ENCODE measurements at places on chromosomes 6 and 20.

DNA sequence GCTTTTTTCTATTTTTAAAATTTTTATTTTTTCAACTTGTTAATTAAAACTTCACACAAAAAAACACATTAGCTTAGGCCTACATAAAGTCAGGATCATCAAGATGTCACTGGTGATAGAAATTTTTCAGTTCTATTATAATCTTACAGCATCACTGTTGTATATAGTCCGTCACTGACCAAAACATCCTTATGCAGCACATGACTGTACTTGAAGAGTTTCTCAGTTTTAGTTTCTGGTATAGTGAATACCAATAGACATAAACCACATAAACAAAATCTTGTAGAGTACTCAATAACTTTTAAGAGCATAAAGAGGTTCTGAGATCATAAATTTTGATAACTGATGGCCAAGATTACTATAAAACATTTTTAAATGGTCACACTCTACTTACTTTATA is 71.8 kb downstream of the ASCC3 start:
- no peak for DNase-seq

DNA sequence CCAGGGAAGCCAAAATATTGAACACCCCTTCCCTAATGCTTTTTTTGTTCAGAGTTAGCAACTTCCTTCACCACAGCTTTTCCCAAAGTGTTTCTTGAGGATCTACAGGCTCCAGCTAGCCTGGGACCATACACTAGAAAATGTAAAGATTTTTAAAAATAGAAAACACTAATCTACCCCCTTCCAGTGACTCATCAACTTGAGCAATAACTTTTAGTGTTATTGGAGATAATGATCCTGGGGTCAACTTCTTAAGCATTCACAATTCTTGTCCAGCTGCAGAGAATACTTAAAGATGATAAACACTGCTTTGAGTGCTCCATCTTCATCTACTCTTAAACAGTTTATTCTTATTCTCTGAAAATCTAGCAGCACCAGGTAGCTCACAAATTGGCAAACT is 131.6 kb downstream of the COL9A1 start:
- DNase-seq: no peak

DNA sequence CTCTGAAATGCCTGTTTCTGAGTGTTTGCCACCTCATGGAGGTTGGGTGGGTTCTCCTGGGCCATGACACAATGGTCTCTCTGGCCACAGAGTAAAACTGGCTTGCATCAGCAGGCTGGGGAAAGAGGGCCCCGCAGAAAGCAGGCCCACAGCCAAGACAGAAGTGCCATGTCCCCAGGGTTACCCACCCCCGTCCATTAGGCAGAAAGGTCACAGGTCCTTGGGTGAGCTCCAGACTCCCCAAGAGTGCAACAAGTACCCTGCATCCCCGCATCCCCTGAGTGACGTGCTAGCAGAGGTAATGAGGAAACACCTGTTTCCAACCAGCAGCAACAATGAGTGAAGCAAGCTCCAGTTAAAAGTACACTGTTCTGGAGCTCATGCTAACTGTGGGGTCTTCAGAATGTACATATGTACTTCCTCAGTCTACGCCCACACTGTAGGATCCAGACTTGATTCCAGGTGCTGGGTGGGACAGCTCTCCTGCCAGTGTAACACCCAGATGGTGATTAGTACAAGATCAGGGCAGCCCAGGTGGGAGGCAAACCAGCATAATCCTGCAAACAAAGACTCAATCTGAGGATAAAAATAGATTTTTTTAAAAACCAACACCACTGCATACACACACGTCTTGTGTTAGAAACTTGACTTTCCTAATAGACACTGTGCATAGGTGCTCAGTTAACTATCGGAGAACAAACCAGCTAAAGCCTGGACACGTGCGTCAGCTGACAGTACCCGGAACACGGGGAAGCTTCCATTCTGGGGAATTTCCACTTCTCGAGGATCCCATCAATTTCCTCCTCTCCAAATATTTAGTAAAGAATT is 31.5 kb downstream of the RRBP1 start:
- no peak for DNase-seq

DNA sequence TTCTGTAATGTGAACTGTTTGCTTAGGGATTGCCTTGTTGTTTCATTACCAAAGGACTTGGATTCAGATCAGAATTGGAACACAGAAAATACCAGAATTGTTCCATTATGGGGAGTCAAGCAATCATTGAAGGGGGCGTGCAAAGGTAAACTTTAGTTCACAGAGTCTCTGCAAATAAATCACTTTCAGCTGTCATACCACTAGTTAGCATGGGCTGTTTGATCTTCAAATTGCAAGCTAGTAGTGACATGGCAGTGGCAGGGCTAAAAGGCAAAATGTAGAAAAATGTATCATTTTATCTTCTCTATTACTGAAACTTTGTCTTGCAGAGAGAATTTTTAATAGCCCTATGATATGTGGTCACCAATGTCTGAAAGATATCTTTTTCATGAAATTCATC is 483.2 kb upstream of the NRSN1 start:
- DNase-seq: no peak

DNA sequence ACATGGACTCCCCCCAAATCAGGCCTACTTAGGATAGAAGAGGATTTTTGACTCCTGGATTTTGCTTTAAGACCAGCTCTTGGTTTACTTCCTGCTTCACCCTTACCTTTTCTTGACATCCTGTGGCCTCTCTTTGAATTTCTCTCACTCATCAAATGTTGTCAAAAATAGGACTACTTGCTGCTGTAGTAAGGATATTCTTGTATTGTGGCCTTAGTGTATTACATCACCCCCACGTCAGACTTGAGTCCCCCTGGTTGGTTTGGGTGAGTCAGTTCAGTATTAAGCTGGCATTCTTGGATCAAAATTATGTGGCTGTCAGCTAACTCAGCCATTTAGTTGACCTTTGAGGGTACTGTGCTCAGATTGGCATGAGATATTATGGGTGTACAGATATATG is 1.1 kb downstream of the TPX2 start:
- DNase-seq: no peak

GRCh38 chr6:42460883-42461282 is 9.2 kb upstream of the TRERF1 start:
- DNase-seq: no peak

GRCh38 chr6:132612449-132613108 is 11.5 kb downstream of the TAAR2 start:
- DNase-seq: no peak

- no peak for DNase-seq
These were observed 16.6 kb upstream of the TRIM27 start for GRCh38 chr6:28940294-28940857.

DNA sequence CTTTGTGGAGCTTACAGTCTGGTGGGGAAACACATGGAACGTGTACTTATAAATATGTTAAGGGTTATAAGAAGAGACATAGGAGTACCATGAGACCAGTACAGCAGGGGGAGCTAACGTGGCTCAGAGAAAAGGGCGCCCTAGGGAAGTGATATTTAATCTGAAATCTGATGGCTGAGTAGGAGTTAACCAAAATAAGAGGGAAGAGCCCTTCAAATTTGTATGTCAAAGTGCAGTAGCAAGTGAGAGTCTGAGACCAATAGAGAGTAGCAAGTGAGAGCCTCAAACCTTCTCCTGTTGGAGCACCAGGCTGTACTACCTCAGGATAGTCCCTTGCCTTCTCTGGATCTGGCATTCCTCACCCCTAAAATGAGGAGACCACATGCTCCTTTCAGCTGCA is 6.1 kb upstream of the PKIG start:
- DNase-seq: no peak

GRCh38 chr6:62523630-62524029 is 237.6 kb upstream of the KHDRBS2 start:
- DNase-seq: no peak
